Central memory CD8-positive, alpha-beta T cell (primary cell): ENCODE measurements at places on chromosomes 6 and 20.

DNA sequence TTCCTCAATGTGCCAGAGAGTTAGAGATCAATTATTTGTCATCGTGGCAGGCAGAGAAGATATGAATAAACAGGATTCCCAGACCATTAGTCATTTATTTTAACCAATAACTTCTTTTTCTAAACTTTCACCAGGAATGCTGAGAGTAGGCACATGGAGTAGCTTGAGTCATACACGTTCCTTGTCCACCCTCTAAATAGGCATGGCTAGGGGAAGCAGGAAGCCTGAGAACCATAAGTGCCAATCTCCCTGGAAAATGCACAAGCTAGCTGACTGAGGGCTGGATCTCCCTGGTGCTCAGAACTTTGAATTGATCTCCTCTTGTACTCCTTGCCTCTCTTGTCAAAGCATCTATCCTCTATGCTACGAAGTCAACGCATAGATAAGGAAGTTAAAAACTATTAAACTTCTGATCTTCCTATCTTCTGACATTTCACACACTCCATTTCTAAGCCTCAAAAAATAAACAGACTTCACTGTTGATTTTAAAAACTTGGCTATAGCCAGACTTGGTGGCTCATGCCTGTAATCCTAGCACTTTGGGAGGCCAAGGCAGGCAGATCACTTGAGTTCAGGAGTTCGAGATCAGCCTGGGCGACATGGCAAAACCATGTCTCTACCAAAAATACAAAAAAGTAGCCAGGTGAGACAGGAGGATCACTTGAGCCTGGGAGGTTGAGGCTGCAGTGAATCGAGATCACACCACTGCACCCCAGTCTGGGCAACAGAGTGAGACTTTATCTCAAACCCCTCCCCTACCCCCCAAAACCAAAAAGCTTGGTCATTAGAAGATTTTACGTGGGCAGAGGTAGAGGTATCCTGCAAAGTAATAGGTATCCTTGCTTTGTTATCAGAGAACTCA, 11.8 kb downstream of the ADTRP start:
- DNase-seq = no peak

DNA sequence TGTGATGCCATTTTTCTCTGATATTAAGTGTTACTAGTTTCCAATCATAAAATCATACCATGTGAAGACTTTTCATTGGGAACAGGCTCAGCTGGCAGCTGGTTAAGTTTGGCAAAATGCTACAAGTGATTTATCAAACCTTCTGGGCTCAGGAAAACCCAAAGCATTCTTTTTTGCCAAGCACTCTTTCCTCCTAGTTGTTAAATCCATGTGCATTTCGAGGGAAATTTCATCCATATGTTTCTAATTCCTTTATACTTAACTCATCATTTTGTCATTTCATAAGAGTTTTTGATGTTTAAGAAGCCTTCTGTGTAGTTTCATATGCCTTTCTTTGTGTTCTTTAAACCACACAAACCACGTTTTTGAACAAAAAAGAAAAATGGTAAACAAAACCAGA, 217.6 kb upstream of the PDE10A start:
- DNase-seq = no peak

DNA sequence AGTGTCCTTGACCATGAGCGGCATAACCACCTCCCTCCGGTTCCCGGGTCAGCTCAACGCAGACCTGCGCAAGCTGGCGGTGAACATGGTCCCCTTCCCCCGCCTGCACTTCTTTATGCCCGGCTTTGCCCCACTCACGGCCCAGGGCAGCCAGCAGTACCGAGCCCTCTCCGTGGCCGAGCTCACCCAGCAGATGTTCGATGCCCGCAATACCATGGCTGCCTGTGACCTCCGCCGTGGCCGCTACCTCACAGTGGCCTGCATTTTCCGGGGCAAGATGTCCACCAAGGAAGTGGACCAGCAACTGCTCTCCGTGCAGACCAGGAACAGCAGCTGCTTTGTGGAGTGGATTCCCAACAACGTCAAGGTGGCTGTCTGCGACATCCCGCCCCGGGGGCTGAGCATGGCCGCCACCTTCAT, 4.9 kb downstream of the TUBB1 start:
- DNase-seq = no peak

GRCh38 chr6:14478381-14479225, 361.0 kb downstream of the CD83 start:
- no peak for DNase-seq

DNA sequence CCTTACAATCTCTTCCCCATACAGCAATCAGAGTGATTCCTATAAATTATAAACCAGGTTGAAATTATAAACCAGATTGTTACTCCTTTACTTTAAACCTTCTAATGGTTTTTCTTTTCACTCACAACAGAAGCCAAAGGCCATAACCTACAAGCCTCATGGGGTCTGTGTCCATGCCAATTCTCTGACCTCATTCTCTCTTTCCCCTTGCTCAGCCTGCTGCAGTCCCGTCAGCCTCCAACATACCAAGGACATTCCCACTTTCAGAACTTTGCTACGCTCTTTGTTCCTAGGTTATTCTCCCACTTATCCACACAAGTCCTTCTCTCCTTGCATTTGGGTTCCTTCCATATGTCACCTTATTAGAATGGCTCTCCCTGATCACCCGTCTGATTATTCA, 277.9 kb upstream of the TCF21 start:
- DNase-seq = no peak

DNA sequence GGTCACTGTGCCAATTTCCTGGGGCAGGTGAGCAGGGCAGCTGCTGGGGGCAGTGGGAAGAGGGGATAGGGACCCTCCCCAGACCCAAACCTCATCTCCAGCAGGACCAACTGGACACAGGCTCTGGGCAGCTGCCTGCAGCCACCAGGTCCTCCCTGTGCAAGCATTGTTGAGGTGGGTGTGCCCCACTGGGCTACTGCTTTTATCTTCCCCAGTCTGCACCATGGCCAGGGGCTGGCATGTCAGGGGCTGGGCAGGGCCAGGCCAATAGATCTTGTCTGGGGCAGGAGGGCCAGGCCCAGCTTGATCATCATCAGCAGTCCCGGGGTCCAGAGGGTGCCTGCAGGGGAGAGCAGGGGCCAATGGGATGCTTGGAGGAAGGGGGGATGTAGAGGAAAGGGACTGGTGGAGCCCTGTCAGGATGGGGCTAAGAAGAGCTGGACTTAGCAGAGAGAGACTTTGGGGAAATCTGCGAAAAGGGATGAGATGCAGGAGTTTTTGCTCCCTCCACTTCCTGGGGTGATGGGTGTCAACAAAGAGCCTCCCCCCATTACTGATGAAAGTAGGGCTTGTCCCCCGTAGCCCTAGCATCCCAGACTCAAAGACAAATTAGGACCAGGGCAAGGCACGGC, 5.7 kb downstream of the EBF4 start:
- no peak for DNase-seq

- DNase-seq = no peak
Measured at GRCh38 chr6:162124710-162125435, 602.7 kb downstream of the PRKN start.

DNA sequence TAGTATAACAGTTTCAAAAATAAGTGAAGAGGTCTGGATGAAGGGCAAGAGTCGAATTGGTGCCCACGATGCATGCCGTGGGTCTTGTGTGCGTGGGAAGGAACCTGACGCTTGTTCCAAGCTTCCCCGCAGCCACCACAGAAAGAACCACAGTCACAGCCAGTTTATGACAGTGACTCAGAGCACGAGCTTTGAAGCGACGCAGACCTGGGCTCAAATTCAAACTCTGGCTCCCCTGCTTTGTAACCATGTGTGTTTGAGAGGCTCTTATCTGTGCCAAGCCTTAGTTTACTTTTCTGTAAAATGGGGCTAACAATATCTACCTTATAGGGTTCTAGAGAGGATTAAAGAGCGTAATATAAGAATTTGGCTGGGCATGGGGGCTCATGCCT, 65.5 kb downstream of the SYNJ2 start:
- no peak for DNase-seq

GRCh38 chr20:49445176-49445575, 37.3 kb downstream of the KCNB1 start:
- DNase-seq = no peak

DNA sequence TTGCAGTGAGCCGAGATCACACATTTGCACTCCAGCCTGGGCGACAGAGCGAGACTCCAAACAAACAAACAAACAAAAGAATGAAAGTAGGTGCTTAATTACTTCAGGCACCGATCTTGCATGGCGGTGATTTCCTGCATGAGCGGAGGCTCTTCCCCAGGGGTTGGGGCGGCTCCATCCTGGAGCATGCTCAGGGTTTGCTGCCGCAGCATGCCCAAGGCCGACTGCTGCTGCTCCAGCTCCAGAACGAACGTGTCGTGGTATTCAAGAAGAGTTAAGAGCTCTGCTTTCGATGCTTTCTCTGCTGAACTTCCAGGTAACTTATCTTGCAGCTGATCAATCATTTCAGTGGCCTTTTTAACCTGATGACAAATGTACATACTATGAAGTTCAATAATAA, 313.8 kb downstream of the SYNE1 start:
- no peak for DNase-seq

GRCh38 chr6:121951918-121952379, 447.5 kb upstream of the HSF2 start:
- no peak for DNase-seq
